ENCODE measurements at places on chromosomes 6 and 20.

GRCh38 chr6:37483917-37484785 is 15.5 kb downstream of the CCDC167 start:
- DNase-seq = peak; percentile 72

DNA sequence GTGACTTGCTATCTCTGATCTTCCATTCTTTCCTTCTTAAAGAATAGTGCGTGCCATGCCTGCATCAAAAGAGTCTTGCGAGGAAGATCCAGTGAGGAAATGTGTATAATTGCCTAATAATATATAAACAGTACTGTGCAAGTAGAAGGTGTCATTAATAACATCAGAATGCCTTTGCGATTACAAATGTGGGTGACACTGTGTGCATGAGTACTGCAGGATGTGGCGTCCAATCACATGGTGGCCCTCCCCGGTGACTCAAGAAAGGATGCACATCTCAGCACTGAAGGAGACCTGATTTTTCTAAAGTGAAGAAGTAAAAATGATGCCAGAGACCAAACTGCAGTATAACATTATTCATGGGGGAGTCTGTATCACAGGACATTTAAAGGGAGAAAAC is 107.5 kb upstream of the EDN1 start:
- DNase-seq = no peak

DNA sequence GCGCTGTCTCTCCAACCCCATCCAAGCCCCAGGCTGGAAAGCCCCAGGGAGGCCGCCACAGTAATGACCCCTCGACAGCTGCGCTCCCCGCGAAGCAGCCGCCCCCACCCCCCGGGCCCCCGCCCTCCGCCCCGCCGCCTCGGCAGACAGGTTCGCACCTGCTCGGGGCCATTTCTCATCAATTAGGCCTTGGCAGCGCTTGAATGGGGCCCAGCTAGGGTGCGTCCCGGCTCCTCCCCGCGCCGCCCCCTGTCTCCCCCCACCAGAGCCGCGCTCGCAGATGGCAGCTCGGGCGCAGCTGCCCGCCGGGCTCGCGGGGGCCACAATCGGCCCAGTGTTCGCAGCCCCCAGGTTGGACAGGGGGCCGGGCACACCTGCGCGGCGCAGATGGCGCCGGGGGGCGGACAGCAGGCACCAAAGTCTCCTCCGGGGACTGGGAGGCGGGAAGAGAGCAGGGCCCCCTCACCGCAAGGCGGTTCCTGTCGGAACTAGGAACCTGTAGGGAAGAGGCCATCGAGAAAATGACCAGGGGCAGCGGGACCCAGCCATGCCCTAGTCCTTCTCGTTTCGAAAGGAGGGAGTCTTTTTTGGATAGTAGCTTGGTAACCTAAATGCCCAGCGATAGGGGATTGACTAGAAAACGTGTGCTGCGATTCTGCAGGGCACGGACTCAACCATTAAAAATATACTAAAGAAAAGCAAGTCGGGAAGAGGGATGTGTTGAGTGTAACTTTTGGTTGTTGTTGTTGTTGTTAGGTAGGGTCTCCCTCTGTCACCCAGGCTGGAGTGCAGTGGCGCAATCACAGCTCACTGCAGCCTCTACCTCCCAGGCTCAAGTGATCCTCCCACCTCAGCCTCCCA is 83.2 kb upstream of the EYA2 start:
- no peak for DNase-seq

DNA sequence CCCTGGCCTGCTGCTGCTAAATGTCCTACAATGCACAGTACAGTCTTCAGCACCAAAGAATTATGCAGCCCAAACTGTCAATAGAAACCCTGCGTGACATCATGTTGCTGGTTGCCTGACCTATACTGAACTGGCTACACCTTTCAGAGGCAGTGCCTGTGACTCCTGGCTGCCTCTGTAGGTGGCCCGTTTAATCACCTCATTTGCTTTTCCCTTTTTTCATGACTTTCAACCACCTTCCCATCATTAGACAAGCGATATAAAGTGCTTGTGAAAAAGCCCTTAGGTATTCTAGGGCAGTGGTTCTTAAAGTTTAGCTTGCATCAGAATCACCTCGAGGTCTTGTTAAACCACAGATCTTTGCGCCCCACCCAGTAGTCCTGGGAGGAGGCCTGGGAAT is 33.0 kb upstream of the RIPOR2 start:
- no peak for DNase-seq

GRCh38 chr20:58678806-58679205 is 13.8 kb upstream of the NPEPL1 start:
- no peak for DNase-seq

- no peak for DNase-seq
These were observed 580.3 kb downstream of the TENT5A start for GRCh38 chr6:81172056-81172740.

DNA sequence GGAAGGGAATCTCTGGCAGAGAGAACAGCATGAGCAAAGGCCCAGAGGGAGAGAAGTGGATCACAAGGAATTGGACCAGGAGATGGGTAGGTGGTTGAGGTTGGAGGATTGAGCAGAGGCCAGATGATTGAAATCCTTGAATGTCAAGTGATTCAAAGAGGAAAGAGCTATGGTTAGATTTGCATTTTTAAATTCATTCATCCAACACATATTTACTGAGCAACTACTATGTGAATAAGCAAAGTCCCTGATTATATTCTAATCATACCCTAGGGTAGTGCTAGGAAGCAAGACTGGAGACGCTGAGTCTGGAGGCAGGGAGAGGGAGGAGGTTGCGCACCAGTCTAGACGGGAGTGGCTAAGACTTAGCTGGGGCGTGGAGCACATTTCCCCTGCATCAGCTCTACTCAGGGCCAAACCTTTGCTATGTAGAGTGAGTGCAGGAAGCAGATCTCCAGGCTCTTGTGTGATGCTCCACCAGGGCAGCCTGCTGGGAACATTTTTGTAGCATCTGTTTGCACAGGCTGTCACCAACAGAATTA is 40.2 kb downstream of the EYA2 start:
- DNase-seq = no peak

DNA sequence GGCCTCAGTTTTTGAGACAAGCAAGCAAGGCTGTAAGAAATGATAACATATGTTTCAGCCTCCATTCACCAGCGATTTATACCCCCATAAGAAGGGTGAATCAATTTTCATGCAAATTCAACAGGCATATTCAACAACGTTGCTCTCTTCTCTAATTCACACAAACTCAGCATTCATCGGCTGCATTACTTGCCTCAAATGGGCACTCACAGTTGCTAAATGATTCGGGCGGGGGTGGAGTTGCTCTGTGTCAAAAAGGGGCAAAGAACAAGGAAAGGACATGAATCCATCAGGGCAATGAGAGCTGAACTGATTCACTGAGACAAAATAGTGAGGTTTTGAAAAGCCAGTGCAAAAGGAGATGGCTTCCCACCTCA is 9.0 kb downstream of the MOXD1 start:
- DNase-seq = no peak

DNA sequence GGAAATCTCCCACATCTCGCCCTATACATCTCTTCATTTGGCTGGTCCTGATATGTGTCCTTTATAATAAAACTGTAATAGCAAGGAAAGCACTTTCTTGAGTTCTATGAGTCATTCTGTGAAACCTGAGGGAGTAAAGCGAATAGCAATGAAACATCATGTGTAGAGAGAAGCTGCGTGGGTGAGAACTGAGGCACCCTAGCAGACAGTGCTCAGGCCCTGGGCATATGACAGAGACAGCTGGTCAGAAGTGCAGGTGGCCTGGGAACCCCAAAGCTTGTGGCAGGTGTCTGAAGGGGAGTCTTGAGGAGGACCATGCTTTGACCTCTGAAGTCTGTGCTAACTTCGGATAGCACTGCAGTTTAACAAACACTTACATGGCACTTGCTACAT is 1.3 kb upstream of the BLOC1S5 start:
- no peak for DNase-seq

GRCh38 chr6:143238306-143238705 is 177.6 kb downstream of the AIG1 start:
- DNase-seq = no peak

GRCh38 chr6:795046-795685 is 102.2 kb upstream of the EXOC2 start:
- DNase-seq = no peak

GRCh38 chr6:11831653-11832052 is 53.0 kb upstream of the ADTRP start:
- DNase-seq = no peak

DNA sequence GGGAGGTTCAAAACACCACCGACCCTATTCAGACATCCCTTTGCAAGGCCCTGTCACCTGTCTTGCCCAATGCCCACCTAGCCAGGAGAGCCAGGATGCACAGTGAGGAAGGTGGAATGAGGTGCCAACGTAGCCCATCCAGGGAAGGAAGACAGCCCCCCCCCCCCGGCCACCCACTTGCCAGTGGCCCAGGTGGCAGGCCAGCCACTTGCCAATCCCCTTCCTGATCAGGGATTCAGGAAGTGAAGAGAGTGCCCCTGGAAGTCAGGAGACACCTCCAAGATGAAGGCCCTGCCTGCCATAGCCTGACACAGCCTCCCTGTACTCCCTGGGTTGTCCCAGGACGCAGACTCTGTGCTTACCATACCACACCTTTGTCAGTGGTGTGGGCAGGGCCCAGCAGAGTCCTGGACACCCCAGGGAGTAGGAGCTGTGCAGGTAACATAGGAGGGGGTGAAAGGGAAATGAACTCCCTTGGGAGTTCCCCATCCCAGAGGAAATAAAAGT is 54.7 kb downstream of the MRPL14 start:
- no peak for DNase-seq

- DNase-seq = no peak
These were observed 596.1 kb upstream of the CITED2 start for GRCh38 chr6:139970591-139970991.

- DNase-seq = no peak
These were observed 38.9 kb upstream of the SLC4A11 start for GRCh38 chr20:3277686-3278465.

- no peak for DNase-seq
These were observed 54.1 kb upstream of the SALL4 start for GRCh38 chr20:51856432-51856831.

- DNase-seq = no peak
These were observed 2.6 kb upstream of the C20orf144 start for GRCh38 chr20:33659341-33660034.

GRCh38 chr6:56958481-56958880 is 3.6 kb downstream of the BEND6 start:
- DNase-seq = no peak

DNA sequence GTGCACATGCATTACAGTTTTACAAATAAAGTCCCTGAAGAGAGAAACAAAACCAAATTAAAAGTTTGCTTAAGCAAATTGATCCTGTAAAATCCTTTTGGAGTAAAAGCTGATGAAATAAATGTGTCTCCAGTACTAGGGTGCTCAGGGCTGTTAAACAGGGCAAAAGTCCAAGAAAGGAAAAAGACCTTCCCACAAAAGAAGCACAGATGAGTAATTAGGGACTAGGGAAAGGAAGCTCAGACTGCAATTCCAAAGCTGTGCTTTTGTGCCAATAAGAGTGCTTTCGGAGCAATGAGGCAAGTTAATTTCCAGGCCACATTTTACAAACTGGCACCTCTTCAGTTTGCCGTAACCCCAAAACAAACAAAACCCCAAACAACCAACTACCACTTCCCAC is 10.4 kb upstream of the RNF182 start:
- no peak for DNase-seq

DNA sequence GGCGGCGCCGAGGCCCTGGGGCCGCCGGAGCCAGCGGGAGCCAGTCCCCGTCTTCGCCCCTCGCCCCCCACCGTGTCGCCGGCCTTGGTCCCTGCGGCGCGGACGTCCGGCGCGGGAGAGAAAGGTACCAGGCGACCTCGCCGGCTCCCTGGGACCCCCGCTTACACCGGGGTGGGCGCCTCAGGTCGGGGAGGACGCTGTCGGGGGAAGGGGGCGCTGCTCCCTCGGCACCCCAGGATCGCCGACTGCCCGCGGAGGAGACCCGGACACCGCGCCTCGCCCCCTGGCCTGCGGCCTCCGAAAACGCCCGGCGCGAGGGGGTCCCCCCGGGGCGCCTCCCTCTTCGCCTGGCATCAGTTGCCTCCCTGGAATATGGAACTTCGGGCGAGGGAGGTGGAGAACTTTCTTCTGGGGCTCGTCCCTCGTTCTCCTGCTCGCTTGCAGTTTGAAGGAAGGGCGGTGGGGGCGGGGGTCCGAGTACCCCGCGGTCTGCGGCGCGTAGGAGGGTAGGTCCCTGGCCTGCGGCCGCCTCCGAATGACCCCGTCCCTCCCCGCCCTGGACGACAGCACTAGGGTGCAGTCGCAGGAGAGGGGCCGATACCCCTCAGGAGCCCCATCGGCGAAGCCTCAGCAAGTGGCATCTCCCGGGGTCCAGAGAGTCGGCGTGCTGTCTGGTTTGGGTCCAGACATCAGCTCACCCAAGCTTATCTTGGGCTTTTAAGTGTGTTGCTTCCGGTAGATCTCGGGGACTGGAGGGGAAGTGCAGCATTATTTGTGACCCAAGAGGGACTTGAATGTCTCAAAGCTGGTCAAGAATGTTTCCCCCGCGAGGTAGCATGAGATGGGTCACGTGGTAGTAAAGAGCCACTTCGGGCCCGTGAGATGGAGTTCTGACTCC is 549 bp downstream of the ANKRD6 start:
- peak; percentile 4 for DNase-seq

Data from activated T-cell treated with anti-CD3 and anti-CD28 coated beads for 1 hour (primary cell).